ENCODE measurements at places on chromosomes 2 and 18.

GRCh38 chr18:69495338-69495737 lies 94.7 kb downstream of the DOK6 start:
- DNase-seq: no peak

DNA sequence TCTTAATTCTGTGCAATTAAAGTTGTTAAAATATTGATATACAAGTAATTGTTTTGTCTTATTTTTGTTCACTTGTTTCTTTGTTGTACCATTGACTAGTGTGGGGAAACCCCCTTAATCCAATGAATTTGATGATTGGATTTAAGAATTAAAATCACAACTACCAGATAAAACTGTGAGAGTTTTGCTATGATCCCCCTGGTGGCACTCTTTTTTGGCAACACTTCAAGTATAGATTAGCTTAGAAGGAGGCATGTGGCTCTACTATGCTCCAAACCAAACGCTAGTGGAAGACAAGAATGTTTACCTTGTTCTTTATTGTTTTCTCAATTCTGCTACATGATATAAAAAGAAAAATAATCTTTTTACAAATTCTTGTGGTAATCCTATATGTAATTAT lies 477.8 kb upstream of the ETAA1 start:
- no peak for DNase-seq

- no peak for DNase-seq
Observed at GRCh38 chr2:226136739-226137138, 662.9 kb downstream of the IRS1 start.

- DNase-seq: no peak
Observed at GRCh38 chr2:158266111-158266510, 164.4 kb downstream of the UPP2 start.

- no peak for DNase-seq
Observed at GRCh38 chr2:120783969-120784372, 48.3 kb downstream of the GLI2 start.

DNA sequence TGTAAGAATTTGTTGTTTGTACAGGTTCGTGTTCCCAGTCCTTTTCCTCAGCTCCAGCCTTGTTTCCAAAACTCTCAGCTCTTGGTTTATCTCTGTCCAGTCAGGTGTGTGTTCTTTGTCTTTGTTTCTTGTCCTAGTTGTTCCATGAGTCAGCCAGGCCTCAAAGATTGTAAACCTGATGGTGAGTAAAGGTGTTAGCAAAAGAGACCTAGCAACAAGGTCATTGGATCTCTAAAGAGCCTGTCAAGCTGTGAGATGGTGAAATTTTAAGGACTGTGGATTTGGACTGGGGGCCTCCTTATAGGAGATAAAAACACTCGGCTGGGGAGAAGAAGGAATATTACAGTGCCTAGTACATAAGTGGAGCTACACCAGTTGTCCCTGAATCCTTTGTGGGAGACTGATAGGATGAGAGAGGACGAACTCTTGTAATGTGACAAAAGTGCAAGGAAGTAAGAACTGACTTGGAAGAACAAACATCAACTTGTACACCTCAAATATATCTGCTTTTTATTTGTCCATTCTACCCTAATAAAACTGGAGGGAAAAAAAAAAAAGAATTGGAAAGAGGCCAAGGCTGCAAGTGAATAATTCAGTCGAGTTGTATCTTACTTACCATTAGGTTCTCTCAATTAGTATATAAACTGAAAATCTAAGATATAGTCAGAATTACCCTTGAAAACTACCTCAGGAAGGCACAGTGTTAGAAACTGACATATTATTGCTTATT lies 37.2 kb downstream of the ITGA6 start:
- no peak for DNase-seq

DNA sequence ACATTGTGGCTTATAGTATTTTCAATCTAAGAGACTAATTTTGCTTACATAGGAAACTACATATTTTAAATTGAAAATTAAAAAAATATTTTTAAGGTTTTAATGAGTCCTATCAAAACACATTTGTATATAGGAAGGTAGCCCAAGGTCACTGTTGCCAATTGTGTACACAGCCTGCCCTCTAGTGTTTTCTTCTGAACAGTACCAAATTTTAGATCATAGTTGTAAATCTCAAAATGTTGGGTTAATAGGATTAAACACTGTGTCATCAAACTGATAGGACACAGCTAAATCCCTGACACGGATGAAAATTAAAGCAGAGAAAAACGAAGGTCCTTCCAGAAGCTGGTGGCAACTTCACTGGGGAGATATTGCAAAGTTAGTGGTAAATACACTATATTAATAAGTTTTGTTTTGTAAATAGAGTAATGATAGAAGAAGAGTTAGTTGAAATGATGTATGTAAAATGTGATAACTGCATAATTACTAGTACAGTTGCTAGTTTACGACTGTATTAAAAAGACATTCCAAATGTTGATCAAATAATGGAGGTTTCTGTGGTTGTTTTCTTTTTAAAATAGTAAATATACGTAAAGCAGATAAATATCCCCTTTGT lies 19.7 kb downstream of the CLUL1 start:
- peak; percentile 82 for DNase-seq

All from fibroblast of the aortic adventitia (primary cell).